NCI-H1417 treated with DMSO at 0.1 percent for 48 hours (cell line): ENCODE measurements at places on chromosomes 3 and 15.

- no peak for DNase-seq
Measured at GRCh38 chr3:76565496-76566210, 474.2 kb upstream of the ROBO2 start.

DNA sequence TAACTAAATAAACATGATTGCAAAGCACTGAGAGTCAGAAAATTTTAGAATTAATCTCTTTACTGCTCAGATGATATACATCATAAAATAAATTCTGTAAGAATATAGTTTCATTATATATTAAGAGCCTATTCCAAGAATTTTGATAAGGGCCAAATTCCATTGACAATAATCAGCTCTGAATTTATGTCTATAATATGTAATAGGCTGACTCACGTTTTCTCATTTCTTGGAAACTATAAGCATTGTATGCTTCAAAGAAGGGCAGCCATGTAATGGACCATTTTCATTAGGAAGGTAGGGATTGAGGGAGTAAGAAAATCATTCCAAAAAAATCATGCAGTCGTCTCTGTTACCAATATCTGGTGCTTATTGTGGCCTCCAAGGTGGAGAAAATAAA, 315.9 kb downstream of the ZIC4 start:
- no peak for DNase-seq

- no peak for DNase-seq
Measured at GRCh38 chr3:37906734-37907282, 45.1 kb downstream of the CTDSPL start.

GRCh38 chr15:33209575-33210481, 15.3 kb upstream of the FMN1 start:
- DNase-seq = no peak

DNA sequence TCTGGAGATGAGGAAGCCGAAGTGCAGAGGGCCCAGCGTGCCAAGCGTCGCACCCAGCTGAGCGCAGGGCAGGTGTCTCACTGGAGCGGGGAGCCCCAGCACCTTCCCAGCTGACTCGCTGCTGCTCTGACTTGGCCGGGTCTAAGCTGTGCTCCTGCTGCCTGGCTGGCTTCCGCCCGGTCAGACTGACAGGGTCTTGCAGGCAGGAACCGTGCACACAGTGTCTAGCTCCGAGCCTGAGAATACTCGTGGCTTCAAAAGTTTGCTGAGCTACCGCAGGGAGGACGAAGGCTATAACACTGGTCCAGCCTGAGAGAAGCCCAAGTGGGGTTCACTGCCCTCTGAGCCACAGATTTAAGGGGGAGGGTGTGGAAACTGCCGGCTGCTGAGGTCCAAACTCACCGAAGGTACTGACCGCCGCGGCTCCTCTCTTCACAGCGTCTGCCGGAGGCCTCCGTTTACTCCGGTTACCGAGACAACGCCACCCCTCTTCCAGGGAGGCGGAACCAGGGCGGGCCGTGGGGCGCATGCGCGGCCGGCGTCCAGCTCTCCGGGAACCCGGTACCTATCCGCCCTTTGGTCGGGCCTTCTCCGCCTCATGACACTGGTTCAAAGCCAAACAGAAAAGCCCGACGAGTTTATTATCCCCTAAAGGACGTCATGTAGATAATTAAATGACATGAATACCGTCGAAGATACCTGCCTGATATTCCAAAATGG, at the start of gene CFAP44:
CFAP44 (minus strand) TSS at position 443 of the 720 bp plus-strand sequence. CDS start 7,829 bp downstream, outside the sequence.
- DNase-seq = no peak

DNA sequence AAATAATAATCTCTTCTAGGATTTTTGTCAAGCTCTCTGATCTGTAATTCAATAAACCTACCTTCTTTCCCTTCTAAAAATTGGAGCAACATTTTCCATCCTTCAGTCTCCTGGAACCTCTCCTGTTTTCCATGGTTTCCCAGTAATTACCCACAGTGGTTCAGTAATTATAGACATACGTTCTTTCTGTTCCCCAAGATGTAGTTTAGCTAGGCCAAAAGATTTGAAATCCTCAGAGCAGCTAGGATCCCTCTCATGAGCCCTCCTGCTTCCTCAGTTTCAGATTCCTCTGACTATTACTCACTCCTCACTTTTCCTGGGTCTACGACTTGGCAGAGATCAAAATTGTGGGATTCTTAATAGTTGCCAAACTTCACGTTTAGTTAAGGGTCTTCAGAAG, 76.9 kb upstream of the IGSF10 start:
- DNase-seq = no peak

DNA sequence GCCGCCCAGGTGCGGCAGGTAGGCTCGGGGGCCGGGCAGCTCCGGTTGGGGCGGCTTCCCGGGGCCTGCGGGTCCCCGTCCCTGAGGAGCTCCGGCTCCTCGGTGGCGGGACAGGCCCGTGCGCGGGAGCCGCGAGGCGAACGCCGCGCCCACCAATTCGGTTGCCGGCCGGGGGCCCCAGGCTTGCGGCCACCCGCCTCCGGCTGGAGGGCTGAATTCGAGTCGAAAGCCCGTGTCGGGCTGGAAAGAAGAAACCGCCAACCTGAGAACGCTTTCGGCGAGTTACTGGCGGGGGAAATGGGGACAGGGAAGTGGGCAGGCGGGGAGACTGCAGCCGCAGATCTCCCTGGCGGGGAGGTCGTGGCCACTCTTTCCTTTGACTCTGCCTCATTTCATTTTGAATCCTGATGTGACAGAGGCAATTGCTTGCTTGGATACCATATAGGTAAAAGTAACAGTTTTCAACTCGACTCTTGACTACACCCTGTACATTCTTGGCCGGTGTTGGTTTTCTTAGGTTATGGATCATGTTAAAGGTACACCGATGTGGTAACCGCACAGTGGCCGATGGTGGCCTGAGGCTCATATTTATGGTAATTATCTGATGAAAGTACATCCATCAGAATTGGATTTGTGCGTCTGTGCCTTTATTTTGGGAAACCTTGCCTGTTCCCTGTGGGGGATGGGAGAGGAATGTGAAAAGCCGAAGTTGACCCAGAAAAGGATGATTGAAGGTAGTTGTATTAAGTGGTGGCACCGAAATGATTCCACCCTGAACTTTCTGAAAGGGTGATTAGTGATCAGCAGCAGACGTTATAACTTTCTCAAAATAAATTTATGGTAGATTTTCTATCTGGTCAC, 1.7 kb downstream of the B3GNT5 start:
- no peak for DNase-seq

GRCh38 chr15:76823890-76824289, 81.2 kb downstream of the SCAPER start:
- DNase-seq = no peak

DNA sequence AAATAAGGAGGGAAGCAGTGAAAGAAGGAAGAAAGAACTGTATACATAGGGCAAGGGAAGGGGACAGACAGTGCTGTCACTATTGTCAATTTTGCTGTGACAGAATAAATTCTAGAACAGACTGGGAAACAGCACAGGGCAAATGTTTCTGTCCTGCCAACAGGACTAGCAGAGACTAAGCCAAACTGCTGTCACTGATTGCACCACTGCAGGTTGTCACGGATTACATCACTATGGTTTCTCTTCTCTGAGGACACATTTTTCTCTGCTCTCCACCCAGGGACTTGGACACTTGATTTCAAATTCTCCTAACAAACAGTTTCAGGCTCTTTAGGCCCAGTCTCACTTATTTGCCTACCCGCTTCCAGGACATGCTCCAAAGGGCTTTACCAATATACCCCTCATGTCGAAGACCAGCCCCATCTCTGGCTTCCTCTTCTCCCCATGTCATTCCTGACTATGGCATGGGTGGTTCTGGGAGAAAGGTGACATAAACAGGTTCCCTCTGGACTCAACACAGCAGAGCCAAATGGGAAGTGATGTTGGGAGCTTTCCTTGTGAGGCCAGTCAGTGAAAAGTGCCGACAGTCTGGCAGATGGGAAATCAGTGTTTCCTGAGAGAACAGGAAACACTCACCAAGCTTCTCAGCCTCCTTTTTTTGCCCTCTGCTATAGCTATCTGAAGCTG, 70.2 kb upstream of the ST3GAL6 start:
- DNase-seq = no peak

DNA sequence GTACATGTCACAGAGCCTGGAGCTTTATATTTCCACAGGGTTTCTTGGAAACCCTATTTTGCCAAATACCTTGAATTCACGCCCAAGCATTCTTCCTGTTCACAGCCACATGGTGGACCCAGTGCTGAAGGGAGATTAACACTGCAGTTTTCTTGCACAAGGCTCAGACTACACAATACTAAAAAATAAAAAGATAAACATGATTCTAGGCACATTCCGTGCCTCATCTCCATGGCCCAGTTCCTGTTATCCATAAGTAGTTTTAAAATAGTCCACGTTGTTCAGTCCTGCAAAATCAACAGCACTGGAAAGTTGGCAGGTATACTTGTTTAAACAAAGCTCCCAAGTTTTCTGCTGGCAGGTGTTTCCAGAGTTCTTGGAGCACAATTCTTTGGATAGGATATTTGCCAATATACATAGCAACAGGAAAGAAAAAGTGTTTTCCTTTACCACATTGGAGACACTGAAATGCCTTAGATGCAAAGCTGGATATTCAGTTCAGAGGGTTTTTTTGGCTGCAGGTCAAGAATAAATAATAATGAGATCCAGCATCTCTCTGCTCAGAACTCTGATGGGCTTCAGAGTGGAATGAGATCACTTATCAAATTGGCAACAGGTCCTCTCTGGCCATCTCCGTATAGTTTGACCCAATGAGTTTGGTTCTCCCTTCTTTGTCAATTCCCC, 88.1 kb upstream of the TGFBR2 start:
- no peak for DNase-seq

GRCh38 chr3:153442386-153442785, 280.4 kb downstream of the RAP2B start:
- DNase-seq = no peak

DNA sequence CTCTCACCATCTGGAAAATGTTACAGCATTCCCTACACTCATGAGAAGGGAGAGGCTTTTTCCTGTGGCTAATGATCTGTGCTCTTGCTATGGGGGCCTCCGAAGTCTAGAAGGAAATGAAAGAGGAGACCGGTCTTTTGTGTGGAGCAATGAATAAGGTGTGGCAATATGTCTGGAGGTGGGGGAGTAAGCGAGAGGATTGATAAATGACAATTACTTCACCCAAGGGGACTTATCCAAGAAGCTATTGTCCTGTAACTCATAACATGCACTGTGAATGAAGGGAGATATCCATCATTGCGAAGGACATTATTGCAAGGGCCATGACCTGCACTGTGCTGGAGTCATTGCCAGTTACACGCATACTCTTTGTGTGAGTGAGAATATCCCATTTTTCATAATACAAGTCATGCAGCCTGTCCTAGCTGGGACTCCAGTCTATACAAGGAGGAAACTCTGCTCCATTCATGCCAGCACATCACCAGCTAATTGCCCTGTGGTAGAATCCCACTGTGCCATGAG, 37.7 kb upstream of the SYNPR start:
- no peak for DNase-seq

DNA sequence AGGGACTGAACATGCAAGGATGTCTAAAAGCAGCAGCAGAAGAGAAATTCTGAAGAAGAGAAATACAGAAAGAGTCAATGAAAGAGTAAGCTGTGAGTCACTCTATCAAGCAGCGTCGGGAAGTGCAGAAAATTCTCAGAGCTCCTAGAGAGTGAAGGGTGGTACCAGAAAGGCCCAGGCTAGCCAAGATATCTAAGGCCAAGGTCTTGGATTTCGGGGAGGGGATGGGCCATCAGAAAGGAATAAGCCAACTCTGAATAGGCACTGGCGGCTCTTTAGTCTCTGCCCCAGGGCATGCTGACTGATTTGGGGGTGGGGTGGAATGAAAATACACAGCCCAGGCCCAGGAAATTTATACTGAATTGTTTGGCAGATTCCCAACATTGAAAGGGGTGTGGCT, 70.8 kb downstream of the GPR156 start:
- no peak for DNase-seq

- no peak for DNase-seq
Measured at GRCh38 chr15:71571641-71572040, 238.7 kb upstream of the NR2E3 start.

- DNase-seq = no peak
Measured at GRCh38 chr3:1499694-1500093, 406.9 kb downstream of the CNTN6 start.

- DNase-seq = no peak
Measured at GRCh38 chr3:101850246-101851051, 1.1 kb downstream of the NFKBIZ start.

DNA sequence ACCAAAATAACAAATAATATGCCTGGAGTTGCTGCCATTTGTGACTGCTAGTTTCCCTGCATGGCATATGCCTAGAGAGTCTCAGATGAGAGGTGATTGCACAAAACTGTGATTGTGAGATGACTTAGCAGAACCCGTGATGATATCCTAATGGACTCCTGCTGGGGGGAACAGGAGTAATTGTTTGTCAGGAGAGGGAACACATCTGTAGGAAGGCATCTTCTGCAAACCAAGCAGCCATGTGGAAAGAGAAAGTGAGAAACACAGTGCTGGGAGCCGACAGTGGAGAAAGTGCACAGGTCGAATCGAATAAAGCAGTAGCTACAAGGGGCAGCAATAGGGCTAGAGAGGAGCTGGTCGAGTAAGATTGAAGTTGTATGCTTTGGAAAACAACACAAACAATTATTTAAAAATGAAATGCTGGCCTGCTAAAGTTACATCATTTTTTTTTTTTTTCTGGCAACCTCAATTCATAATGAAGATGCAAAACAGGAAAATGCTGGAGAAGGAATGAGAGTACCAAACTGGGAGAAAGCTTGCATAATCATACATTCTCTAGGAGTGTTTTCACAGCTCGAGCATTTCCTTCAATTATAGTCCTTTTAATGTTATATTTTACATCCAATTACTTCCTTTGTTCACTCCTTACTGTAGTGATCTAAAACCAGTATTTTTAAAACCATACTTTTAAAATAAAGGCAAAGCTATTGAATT, 494.2 kb upstream of the AGTR1 start:
- DNase-seq = no peak

DNA sequence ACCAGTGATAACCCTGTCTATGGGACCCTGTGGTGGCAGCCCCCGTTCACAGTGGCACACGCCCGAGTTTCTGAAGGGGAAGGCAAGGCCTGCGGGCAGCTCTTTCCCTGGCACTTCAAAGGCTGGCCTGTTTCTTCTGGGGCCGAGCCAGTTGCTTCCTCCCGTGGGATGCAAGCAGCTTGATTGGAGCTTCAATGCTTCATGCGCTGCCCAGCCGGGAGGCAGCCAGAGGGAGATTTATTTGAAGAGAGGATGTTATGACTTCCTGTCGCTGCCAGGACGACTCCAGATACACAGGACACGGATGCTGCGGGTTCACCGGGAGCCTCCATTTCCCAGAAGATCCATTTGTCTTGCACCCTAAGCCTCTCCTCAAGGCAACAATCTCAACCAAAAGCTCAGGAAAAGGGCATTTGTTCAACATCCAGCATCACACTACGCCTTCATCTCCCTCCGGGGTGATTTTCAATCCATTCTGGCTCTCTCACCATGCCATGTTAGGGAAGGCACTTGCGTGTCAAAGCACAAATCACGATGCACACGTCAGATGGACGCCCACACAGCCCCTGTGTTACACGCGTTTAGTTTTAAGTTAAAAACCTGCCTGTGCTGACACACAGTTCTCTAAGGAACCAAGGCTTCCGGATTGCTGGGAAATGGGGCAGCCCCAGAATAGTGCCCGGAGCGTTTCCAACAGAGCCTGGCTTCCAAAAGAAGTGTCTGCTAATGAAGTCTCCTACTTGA, 330.2 kb downstream of the OCA2 start:
- no peak for DNase-seq
